H1 (cell line): ENCODE measurements at places on chromosomes 1 and 21. TPM values are rescaled to one million over a fixed set of nuclear protein-coding genes. Genes with fewer than 3 reads are reported as not detected.

Gene AMY2A
- total RNA-seq: not detected in 2 replicates

Gene TPR
- 102 and 104 TPM in 2 replicates for total RNA-seq

Gene CLCA4
- not detected in 2 replicates for total RNA-seq

Gene PLPP3
- 30.6 and 33.2 TPM in 2 replicates for total RNA-seq

Gene SPRR3
- not detected in 2 replicates for total RNA-seq

Gene RGS2
- 16.6 and 17.0 TPM in 2 replicates for total RNA-seq

Gene NFASC
- 10.4 and 15.2 TPM in 2 replicates for total RNA-seq

Gene ATAD3C
- 1.3 and 2.0 TPM in 2 replicates for total RNA-seq

Gene NECTIN4
- 0.19 and 0.29 TPM in 2 replicates for total RNA-seq

Gene OR2T35
- not detected in 2 replicates for total RNA-seq

Gene KCNK2
- 0.73 and 1.2 TPM in 2 replicates for total RNA-seq

Gene ALDH4A1
- total RNA-seq: 29.4 and 30.3 TPM in 2 replicates

Gene FAM72B
- total RNA-seq: 19.0 and 20.7 TPM in 2 replicates

Gene NUCKS1
- total RNA-seq: 461 and 492 TPM in 2 replicates

Gene OR2L5
- total RNA-seq: not detected in 2 replicates

Gene NUF2
- total RNA-seq: 24.1 and 28.3 TPM in 2 replicates

Gene CD1B
- not detected in 2 replicates for total RNA-seq

Gene LCE1E
- not detected in 2 replicates for total RNA-seq

Gene KRTAP10-8
- total RNA-seq: not detected in 2 replicates

Gene TAL1
- 0.15 TPM in 1 of 2 replicates, not detected in the other for total RNA-seq

Gene NBL1
- 9.7 and 10.4 TPM in 2 replicates for total RNA-seq

Gene RGS8
- 0.13 and 0.29 TPM in 2 replicates for total RNA-seq

Gene NUDT4B
- not detected in 2 replicates for total RNA-seq

Gene OLIG2
- 0.11 TPM in 1 of 2 replicates, not detected in the other for total RNA-seq

Gene S100A7
- not detected in 2 replicates for total RNA-seq

Gene RUNX1
- 0.25 and 0.60 TPM in 2 replicates for total RNA-seq

Gene SPRR2E
- total RNA-seq: not detected in 2 replicates

Gene LCE6A
- total RNA-seq: not detected in 2 replicates

Gene HAO2
- total RNA-seq: not detected in 2 replicates

Gene OVAAL
- total RNA-seq: not detected in 2 replicates

Gene CYP4A11
- not detected in 2 replicates for total RNA-seq

Gene CASQ2
- not detected in 2 replicates for total RNA-seq

Gene CDK11A
- total RNA-seq: 45.6 and 45.7 TPM in 2 replicates

Gene SPEN
- total RNA-seq: 47.6 and 52.1 TPM in 2 replicates

Gene APOBEC4
- total RNA-seq: not detected in 2 replicates

Gene SH3BGR
- 5.5 and 5.9 TPM in 2 replicates for total RNA-seq

Gene EDARADD
- 6.1 and 7.0 TPM in 2 replicates for total RNA-seq

Gene GPR161
- 16.8 and 17.3 TPM in 2 replicates for total RNA-seq

Gene OR2T29
- total RNA-seq: not detected in 2 replicates

Gene IFI44L
- not detected in 2 replicates for total RNA-seq

Gene INTS7
- 22.4 and 24.3 TPM in 2 replicates for total RNA-seq

Gene NBPF1
- total RNA-seq: 19.3 and 19.4 TPM in 2 replicates

Gene LDLRAD1
- not detected in 2 replicates for total RNA-seq

Gene MYBPH
- total RNA-seq: not detected in 2 replicates

Gene OR2AK2
- total RNA-seq: not detected in 2 replicates

Gene SYF2
- total RNA-seq: 27.0 and 33.0 TPM in 2 replicates

Gene PRAMEF6
- total RNA-seq: not detected in 2 replicates

Gene FABP3
- 31.4 and 34.8 TPM in 2 replicates for total RNA-seq

Gene GCSAML
- total RNA-seq: not detected in 2 replicates

Gene KCNE1
- 0.15 and 0.28 TPM in 2 replicates for total RNA-seq

Gene SSR2
- total RNA-seq: 190 and 196 TPM in 2 replicates

Gene CRYBG2
- total RNA-seq: 17.0 and 22.2 TPM in 2 replicates
